ENCODE measurements at places on chromosomes 13 and 19.

DNA sequence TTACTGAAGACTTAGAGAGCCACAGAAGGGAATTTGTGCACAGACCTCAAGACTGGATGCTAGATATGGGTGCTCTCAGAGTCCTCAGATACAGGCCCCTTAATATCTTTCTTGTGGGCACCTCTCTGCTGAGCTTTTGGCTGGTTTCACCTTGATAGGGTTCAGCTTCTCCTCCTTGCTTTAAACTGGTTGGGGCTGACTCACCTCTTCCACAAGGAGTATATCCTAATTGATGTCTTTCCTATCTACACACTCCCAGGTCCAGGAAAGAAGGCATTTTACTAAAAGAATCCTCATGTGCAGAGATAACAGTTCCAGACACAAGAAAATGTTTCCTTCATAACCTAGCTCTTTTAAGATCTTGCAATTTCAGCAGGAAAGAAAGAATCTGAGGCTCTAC is 284.4 kb downstream of the NDFIP2 start:
- DNase-seq, result no peak

DNA sequence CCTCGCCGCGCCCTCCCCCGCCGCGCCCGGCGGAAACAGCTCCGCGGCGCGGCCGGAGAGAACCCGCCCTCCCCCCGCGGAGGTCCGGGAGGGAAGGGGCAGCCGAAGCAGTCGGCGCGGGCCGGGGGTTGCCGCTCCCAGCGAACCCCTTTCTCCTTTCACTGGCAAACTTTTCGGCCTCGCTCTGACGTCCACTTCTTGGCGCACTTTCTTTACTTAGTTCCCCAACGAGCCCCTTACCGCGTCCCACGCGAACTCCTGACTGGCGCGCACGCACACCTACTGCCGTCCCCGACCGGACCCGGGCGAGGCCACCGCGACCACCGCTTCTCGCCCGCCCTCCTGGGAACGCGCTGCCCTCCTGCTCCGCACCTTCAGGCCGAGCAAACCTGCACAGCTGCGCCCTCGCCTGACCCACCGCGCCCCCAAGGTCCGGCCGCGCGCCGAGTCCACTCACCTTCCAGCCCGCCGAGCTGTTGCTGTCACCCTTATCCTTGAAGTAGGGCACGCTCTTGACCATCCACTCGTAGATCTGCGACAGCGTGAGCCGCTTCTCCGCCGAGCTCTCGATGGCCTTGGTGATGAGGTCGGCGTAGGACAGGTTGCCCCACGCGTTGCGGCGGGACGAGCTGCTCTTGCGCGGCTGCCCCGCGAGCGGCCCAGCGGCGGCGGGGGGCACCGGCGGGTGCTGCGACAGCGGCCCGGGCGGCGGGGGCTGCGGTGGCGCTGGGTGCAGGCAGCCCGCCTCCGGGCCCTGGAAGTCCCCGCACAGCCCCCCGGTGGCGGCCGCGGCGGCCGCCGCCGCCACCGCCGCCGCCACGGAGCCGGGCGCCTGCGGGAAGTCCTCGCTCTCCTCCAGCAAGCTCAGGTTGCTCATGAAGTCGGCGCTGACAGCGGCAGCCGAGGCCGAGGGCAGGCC is 1.1 kb downstream of the FOXO1 start:
- peak; percentile 40 for DNase-seq

DNA sequence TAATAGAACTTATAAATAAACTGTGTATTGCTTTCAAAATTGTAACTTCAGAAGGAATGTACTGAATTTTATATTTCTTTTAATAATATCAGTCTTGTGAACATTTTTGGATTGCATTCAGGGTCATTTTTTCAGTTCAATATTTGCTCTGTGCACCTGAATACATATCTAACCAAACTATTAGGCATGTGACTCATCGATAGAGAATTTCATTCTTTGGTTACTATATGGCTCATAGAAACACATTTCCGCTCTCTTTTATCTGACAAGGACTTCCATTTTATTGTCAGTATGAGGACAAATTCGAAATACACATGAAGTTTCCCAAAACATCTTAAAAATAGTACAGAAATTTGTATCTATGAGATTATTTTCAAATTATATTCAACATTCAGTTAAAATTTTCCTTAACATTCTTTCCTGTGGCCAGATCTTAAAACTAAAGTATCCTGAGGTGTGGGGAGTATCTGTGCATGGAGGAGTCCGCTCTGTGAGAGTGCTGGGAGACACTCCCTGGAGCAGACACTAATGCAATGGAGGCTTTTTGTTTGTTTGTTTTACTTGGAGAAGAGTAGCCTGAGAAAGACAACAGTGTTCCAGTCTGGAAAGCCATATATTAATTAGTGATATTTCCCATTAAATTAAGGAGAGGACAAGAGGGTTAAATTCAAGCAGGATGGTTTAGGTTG is 483.6 kb downstream of the PCDH20 start:
- no peak for DNase-seq

DNA sequence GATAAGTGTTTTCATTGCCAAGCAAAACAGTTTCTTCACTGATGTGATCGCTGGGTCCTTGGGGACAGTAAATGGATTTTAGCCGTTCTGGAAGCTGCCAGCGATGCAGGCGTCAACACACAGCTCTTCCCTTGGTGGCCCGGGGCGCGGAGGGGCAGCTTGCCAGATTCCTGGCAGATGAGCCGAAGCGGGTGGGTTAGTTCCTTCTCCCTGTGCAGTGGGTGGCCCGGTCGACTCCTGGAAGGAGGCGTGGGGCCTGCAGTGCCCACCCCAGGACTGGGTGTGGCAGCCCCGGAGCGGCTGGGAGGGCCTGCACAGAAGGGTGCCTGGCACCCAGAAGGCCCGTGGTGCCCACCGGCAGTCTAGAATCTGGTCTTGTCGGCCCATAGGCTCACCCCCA is 69.0 kb downstream of the KDM4B start:
- no peak for DNase-seq

DNA sequence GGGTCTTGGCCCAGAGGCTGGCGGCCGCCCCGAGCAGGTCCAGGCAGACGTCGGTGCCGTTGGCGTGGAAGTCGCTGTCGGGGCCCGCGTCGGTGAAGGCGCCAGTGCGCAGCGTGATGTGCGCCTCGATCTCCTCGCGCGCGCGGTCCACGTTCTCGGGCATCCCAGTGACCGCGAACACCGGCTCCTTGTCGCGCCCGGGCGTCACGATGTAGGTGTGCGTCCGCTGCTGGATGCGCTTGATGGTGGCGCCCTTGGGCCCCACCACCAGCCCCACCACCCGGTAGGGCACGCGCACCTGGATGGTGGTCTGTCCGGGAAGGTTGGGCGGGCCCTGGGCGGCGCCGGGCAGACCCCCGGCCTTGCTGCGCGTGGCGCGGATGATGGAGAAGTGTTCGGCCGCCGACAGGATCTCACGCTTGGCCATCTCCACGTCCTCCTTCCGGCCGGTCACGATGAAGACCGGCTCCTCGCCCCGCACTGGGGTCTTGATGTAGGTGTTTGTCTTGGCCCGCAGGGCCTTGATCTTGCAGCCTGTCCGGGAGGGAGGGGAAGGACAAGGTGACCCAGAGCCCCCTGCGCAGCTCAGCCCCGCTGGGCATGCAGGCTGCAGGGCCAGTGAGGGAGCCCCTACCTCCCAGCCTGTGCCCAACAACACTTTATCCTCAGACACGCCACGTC is 11.6 kb downstream of the MEX3D start:
- DNase-seq, result no peak

GRCh38 chr19:7069904-7070226 is 362 bp downstream of the ZNF557 start:
- DNase-seq, result no peak

DNA sequence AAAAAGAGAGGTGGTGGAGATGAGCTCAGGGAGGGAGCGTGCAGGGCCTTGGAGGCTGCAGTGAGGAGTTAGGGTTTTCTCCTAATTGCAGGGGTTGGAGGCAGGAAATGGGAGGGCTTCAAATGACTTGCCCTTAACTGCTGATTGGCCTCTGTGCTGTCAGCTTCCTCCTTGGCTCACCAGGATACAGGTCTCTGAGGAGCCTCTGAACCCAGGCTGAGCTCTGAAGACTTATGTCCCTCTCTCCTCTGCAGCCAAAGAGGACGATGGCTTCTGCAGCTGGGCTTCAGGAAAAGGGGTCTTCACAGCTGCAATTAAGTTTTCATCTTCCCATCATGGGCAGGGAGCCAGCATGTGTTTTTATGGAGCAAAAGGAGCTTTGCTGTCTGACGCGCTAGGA is 6.7 kb upstream of the RANBP3 start:
- no peak for DNase-seq

GRCh38 chr13:60756306-60756705 is 359.3 kb downstream of the TDRD3 start:
- DNase-seq, result no peak

- peak; percentile 25 for DNase-seq
Observed at GRCh38 chr19:2358548-2359173, 1.4 kb upstream of the TMPRSS9 start.

GRCh38 chr13:113796211-113796963 is 37.4 kb downstream of the TMEM255B start:
- no peak for DNase-seq

GRCh38 chr19:29622166-29623070 is 16.3 kb downstream of the POP4 start:
- no peak for DNase-seq

DNA sequence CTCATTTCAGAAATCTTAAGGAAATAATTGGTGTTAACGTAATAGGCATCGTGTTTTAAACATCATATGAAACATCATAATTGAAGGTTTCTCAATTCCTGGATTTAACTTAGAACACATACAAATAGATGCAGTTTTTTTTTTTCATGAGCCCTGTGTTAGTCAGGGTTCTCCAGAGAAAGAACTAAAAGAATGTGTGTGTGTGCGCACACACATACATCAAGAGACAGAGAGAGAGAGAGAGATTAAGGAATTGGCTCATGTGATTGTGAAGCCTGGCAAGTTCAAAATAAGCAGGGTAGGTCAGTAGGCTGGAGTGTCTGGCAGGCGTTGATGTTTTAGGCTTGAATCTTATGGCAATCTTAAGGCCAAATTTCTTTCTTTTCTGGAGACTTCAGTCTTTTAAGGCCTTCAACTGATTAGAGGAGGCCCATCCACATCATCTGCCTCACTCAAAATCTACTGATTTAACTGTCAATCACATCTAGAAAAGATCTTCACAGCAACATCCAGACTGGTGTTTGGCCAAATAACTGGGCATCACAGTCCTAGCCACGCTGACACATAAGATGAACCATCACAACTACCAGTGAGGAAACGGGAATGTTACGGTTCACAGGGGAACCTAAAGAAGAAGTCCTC is 25.2 kb downstream of the SPATA13 start:
- no peak for DNase-seq

- DNase-seq, result peak; percentile 94
Observed at GRCh38 chr19:18416778-18417249, 2.4 kb upstream of the SSBP4 start.

DNA sequence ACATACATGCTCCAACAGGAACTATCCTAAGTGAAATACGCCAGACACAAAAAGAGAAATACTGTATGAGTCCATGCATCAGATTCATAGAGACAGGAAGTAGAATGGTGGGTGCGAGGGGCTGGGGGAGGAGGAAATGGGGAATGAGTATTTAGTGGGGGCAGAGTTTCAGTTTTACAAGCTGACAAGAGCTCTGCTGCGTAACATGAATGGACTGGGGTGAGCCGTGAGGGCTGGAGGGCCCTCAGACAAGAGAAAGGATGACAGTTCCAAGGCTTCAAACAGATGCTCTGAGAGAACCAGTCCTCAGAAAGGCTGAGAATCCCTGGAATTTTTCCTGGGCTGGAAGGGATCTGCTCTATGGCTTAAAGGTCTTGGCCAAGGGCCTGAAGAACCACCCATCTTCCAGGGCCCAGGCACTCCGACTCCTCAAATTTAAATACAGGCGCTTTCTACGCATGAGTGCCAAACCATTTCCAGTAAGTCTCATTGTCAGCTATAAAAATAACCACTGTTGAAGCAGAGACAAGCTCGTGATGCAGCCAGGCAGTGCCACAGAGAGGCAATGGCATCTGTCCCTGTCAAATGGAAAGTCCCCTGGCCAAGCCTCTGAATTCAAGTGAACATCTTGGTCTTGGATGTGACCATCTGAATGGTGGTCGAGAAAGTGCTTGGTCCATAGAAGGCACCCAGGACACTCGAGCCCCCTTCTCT is 17.5 kb downstream of the KLF2 start:
- no peak for DNase-seq

DNA sequence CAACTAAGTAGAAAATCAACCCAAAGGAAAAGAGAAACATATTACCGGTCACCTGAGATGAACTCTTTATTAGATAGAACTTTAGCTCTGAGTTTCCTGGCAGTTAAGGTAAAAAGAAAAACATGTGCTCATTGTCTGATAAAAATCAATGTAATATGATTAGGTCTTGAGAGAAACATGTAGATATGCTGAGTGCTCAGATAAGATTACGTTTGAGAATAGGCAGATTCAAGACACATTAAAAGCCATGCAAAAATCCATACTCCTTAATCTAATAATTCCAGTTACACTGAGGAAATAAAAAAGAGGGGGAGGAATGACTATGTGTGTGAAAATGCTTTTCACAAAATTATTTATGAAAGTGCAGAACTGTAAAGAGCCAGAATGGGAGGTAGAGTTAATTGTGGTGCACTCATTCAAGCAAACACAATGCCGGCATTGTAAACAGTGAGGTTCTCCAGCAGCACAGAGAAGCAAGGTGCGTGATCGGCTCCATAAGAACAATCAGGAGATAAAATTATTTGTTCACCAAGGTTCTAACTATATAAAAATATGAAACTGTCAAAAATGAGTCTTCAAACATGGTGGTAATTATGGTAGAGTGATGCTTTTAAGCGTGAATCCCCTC is 88.8 kb downstream of the MBNL2 start:
- no peak for DNase-seq

GRCh38 chr19:4376028-4376670 is 24.2 kb downstream of the SH3GL1 start:
- no peak for DNase-seq

DNA sequence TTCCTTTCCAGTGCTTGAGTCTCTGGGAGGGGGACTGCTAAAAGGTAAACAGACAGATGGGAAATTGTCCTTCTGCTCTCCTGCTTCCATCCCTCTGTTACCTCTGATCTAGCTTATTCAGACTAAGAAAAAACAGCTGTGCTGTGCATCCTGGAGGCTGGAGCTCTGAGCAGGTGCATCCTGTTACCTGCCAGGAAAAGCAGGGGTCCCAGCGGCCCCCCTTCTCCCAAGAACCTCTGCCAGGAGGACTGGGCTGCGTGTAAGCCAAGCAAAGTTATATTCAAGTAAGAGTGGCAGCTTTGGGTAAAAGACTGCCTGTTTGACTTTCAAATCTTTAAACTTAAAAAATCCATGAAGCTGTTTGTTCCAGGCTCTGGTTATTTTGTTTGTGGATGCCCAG is 75.1 kb downstream of the C13orf42 start:
- no peak for DNase-seq

Measured in small intestine (tissue), 16 donors.